ENCODE measurements at places on chromosomes 13 and 19.

GRCh38 chr13:36891752-36892151 lies 28.3 kb downstream of the SMAD9 start:
- no peak for DNase-seq

DNA sequence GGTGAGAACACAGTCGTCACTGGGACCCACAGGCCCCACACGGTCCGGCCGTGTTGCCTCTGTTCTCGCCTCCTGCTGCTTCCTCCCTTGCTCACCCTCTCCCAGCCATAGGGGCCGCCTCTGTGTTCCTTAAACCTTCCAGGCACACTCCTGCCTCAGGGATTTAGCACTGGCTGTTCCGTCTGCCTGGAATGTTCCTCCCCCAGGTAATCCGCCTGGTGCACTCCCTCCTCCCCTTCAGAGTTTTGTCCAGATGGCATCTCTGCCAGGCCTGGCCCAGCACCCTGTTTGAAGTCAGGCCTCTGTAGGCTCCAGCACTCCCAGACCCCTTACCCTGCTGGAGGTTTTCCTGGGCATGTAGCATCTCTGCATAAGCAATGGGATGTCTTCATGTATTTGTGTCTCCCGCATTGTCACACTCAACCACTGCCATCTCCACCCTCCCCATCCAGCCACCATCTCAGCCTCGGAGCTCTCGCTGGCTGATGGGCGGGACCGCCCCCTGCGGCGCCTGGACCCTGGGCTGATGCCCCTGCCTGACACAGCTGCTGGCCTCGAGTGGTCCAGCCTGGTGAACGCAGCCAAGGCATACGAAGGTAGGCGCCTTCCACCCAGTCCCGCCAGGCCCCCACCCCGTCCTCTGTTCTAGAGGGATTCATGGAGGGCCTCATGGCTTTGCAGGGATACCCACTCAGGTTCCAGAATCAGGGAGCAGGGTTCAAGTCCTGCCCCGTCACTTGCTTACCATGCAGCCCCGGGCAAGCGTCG lies 25.9 kb downstream of the DPF1 start:
- no peak for DNase-seq

- DNase-seq: no peak
These were observed 13.7 kb upstream of the ELF1 start for GRCh38 chr13:41032691-41033376.

- DNase-seq: no peak
These were observed 98.0 kb downstream of the PRR20E start for GRCh38 chr13:57264965-57265364.

GRCh38 chr19:35267353-35267817 lies 1.4 kb upstream of the USF2 start:
- DNase-seq: no peak

GRCh38 chr13:77817521-77817920 lies 101.1 kb downstream of the EDNRB start:
- no peak for DNase-seq

Measured in stimulated activated naive CD4-positive, alpha-beta T cell (primary cell).